H54 (cell line): ENCODE measurements at places on chromosomes 4 and X.

DNA sequence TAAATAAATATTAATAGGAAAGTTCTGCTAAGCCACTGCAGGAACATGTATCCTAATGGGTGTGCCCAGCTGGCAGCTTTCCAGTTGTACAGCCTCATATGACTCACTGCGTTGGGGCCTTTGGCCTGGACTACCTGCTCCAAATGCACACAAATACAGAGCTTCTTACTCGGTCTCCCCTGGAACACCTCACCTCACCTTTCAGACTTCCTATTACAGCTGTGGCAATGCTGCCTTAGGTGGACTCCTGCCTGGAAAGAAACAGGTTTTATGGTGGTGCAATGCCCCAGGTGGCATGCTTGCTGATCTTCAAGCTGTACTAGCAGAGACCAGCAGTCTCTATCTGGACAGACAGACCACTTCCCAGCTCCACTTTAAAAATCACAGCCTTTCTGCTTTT, 85.7 kb upstream of the EXOC1L start:
- no peak for DNase-seq

- no peak for DNase-seq
Measured at GRCh38 chr4:10317345-10317744, 139.9 kb downstream of the ZNF518B start.

- DNase-seq = no peak
Measured at GRCh38 chrX:110168585-110168984, 149.3 kb downstream of the AMMECR1 start.

- DNase-seq = no peak
Measured at GRCh38 chr4:167555338-167556022, 321.2 kb upstream of the SPOCK3 start.

DNA sequence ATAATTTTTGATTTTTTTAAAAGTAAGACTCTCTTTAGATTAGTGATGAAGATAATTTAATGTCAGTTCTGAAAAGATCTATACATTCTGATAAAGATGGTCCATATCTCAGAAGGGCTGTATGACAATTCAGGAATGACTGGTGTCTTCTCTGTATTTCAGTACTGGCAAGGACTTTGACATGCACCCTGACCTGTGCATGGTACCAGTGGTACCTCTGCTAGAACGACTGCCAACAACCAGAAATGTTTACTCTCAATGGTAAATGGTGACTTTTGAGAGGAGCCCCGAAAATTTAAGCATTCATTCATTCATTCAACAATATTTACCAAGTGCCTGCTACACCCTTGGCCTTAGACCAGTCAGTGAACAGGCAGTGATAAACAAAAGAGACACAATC, 4.8 kb downstream of the NR3C2 start:
- DNase-seq = no peak

GRCh38 chrX:2627272-2627867, 63.7 kb upstream of the CD99 start:
- no peak for DNase-seq
